BJ (cell line): ENCODE measurements at places on chromosomes 4 and X.
A peak's percentile ranks its signal among the peaks of the same experiment; 100 is the strongest.

DNA sequence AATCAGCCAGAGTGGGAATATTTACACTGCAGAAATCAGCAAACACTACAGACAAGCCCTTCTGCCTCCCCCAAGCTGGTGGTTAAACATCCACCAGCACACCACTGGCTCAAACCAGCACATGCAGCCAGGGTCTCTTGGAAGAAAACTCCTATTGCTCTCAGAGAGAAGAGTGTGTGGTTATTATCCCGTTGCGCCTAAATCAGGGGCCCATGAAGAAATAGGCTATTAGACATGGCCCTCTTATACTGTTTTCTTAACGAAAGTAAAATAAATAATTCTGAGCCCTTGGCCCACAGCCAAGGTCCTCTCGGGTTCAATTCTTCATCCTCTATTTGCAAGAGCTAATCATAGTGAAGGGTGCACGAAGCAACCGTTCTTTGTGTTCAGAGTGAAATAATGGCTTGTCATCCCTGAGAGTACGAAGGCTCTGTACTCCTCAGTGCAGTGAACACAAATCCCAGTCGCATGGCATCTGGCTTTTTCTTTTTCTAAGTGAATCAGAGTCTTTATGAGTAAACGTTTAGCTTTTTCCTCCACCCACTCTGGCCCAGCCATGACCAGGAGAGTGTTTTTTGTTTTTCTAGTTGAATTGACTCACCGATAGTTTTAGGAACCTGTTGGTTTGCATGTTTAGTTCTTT, 33.4 kb upstream of the RBM47 start:
- DNase-seq = peak; percentile 51

DNA sequence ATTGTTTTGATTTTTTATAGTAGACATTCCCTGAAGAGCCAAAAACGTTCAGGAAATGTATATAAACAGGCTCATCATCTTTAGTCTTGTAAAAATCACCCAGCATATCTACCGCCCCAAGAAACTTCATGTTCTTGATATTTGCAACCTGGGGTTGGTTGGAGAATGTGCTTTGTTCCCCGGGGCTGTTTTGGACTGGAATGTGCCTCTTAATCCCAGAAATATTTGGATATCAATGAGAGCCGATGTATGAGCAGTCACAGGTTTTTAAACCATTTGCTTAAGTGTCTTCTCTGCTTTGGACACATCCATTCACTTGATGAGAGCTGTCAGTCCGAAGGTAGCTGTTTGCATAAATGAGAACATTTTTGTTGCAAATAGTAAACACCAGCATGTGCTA, 449.7 kb downstream of the PCDH7 start:
- DNase-seq = no peak

- no peak for DNase-seq
Measured at GRCh38 chr4:135735512-135735911, 1533.9 kb upstream of the PABPC4L start.

- DNase-seq = no peak
Measured at GRCh38 chr4:172950990-172951389, 217.6 kb upstream of the GALNT7 start.

- DNase-seq = no peak
Measured at GRCh38 chr4:149493492-149493891, 322.2 kb downstream of the IQCM start.

DNA sequence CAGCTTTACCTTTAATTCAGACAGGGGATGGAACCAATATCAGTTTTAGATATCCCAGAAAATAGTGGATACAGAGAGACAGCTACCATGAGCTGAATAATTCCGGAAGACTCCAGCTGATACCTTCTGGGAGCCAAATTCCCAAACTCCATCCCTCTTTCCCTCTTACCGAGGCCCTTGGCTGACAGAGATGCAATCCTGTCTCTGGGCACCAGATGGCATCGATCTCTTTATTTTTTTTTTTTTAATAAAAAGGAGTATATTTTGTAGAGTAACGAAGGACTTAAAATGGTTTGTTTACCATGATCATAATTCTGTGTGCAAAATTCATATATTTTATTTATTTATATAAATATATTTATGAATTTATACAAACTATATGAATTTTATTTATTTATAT, 31.0 kb downstream of the RAB40A start:
- no peak for DNase-seq

DNA sequence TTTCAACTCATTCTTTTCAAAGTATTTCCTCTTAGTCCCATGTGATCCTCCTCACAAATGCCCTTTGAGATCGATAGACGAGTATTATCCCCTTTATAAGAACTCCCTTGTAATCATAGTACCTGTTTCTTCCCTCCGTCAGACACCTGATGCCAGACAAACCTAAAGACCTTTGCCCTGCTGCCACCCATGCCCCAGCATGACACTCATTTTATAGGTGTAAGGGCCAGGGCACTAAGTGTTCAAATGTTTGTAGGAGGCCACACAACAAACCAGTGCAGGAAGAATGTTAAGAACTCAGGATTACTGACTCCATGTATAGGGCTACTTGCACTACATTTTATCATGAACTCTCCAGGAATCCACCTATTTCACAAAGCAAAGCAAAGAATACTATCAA, 115.6 kb upstream of the DIAPH2 start:
- no peak for DNase-seq

DNA sequence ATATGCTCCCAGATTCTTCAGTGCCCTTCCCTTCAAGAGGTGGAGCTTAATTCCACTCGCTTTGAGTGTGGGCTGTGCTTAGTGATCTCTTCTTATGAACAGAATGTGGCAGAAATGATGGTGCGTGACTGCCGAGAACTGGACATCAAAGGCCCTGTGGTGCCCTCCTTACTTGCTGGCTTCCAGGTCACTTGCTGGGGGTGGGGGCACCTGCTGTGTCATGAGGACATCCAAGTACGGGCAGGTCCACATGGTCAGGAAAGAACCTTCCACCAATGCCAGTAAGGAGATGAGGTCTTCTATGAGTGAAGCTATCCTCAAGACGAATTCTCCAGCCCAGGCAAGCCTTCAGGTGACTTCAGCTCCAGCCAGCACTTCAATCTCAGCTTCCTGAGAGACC, 95.8 kb downstream of the FAM53A start:
- no peak for DNase-seq

DNA sequence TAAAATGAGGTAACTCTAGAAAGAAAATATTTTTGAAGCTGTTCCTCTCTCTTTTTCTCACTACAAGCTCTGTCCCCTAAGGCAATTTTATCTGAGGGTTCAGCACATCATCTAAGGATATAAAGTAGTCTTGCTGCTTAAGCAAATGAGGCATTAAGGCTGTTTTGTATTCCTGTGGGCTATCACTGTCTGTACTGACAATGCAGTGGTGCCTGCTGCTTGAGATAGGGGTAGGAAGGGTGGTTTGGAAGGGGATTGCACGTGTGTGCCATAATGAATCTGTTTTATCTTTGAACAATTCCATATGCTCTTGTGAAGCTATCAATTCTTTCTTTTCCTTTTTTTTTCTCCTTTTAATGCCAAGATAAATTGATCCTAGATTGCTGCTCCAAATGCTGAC, 128.0 kb upstream of the ATOH1 start:
- no peak for DNase-seq

- DNase-seq = peak; percentile 41
Measured at GRCh38 chrX:39705290-39705689, 392.5 kb downstream of the BCOR start.

GRCh38 chrX:74132280-74132679, 171.7 kb upstream of the ZCCHC13 start:
- no peak for DNase-seq

GRCh38 chrX:47206316-47206715, 12.2 kb upstream of the CDK16 start:
- no peak for DNase-seq

GRCh38 chr4:81505004-81505598, 33.4 kb upstream of the RASGEF1B start:
- no peak for DNase-seq

- DNase-seq = no peak
Measured at GRCh38 chr4:174580597-174580996, 58.3 kb upstream of the HPGD start.

DNA sequence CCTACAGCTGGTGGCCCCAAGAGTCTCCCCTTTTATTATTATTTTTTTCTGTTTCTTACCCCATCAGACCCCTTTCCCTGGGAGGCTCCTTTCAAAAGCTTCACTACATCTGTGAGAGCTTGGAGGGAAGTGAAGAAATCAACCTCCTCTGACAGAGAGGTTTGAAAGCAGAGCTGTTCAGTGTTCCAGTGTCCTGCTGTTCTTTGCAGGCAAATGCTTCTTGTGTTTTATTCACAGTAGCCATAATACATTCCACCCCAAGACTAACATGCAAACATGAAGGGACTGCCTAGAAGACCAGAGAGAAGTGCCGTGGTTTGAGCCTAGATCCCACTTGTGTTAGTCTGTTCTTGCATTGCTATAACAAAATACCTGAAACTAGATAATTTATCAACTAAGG, 192.1 kb downstream of the PTTG2 start:
- no peak for DNase-seq

GRCh38 chr4:726235-726787, 20.7 kb downstream of the PCGF3 start:
- peak; percentile 44 for DNase-seq

DNA sequence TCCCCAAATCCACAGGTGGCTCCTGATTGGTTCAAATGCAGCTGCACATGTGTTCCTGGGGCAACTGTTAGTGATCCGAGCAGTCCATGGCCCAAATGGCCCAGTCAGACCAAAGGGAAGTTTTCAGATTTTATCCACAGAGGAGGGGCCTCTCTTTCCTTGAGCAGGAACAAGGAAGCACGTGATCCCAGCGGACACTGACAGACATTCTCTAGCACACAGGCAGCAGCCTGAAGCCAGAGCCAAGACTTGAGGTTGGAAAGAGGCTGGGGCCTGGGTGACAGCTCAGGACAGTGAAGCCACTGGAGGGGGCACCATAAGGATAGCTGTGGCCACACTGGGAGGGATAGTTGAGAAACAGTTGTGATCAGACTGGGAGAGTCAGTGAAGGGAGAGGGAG, 3.5 kb upstream of the ZFP92 start:
- DNase-seq = no peak

DNA sequence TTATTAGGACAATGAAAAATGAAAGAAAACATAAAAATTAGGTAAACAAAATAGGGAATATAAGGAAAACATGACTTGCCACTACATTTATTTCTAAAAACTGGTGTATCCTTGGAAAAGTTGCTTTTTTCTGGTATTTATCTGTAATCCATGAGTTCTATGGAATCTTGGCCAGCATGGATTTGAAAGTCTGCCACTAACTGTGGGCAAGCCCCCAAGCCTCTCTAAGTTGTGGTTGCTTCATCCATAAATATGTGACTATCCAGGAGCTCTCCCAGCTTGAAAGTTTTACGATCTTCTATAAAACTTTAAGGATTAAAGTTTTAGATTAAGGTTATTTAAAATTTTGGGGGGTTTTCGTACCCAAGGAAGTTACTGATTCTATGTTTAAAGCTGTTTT, 21.8 kb downstream of the RPS6KA3 start:
- no peak for DNase-seq

GRCh38 chr4:41620594-41621256, 82.8 kb downstream of the LIMCH1 start:
- no peak for DNase-seq

DNA sequence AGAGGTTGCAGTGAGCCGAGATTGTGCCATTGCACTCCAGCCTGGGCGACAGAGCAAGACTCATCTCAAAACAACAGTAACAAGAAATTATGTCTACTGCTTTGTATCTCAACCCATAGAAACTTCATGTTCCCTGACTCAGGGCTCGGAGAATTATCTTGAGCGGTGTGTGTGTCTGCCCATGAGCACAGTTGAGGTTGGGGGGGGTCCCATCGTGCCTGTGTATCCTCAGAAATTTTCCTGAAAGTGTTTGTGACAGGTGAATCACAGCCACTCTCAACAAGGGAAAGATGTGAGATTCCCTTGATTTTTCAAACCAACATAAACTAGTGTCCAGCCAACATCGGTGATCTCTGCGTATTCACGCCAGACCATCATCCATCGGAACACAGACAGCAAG, 319.1 kb downstream of the ASMT start:
- DNase-seq = no peak

DNA sequence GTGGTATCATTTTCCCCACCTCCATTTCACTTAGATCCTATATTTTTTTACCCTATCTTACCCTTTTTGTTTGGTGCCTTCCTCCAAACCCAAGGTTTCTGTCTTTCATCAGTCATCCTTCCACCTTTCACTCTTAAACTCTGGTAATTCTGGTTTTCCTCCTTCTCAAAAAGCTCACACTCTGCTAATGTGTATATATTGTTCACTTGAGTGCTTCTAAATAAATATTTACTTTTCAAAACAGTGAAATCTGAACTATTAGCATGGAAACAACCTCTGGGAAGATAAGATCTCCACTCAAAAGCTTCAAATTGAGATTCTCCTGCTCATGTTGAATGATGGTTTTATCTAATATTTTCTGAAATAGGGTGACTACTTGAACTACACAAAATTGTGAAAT, 21.5 kb downstream of the XIAP start:
- no peak for DNase-seq

- no peak for DNase-seq
Measured at GRCh38 chr4:89064848-89065247, 7.9 kb upstream of the FAM13A start.

DNA sequence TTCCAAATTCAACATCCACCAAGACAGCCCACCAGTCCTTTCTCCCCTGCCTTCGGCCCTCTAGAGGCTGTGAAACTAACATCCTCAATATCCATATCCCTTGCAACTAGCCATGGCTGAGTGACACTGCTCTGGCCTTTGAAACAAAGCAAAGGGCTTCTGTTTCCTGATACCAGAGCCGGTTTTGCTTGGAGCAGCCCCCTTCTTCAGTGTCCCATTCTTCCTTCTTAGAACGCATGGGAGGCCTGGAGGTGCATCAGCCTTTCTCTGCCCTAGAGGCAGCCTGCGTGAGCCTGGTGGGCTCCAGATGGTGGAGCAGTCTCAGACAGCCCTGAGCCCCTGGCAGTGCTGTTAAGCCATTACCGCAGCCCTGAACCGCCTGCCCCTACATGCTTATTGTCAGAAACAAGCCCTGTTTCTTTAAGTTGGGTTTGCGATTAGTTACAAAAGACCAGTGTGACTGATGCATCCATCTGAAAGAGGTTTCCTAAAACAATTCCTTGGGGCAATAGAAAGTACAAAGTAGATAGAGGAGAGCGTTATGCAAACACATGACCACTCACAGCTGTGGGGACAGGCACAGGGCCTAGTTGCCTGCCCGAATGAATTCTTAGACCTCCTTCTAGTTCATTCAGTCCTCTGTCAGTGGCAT, 74.1 kb downstream of the EVC start:
- no peak for DNase-seq

GRCh38 chr4:109040441-109040840, 262.0 kb downstream of the COL25A1 start:
- DNase-seq = peak; percentile 9

DNA sequence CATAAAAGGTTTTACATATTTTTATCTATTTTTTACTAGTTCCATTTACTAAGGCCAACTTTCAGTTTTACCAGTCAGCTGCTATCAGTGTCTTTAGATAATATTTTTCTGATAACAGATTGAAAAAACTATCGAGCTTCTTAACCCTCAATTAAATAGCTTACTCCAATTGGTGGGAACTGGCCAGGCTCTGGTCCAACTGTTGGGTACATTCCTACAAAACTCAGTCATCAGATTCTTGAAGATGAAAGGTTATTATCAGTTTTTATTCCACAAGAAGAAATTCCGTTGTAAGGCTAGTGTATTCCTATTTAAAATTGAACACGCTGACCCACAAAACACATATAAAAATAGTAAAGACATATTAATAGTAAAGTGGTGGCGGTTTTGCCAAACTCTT, 346.2 kb downstream of the MAPK10 start:
- no peak for DNase-seq

GRCh38 chr4:164997324-164997723, 19.9 kb upstream of the TRIM61 start:
- no peak for DNase-seq

GRCh38 chr4:1251773-1252066, 2.8 kb upstream of the CTBP1 start:
- DNase-seq = no peak
